ENCODE measurements at places on chromosomes 5 and 9. TPM values are rescaled to one million over a fixed set of nuclear protein-coding genes. Genes with fewer than 3 reads are reported as not detected.

The IL13 gene
- 69.0 TPM for total RNA-seq

The C9orf153 gene
- total RNA-seq = 0.33 TPM

The PLPP7 gene
- total RNA-seq = not detected

The PCDHGA6 gene
- total RNA-seq = 0.22 TPM

- DNase-seq = no peak
Measured at GRCh38 chr9:131610231-131610761, 65.0 kb downstream of the PRRT1B start.

DNA sequence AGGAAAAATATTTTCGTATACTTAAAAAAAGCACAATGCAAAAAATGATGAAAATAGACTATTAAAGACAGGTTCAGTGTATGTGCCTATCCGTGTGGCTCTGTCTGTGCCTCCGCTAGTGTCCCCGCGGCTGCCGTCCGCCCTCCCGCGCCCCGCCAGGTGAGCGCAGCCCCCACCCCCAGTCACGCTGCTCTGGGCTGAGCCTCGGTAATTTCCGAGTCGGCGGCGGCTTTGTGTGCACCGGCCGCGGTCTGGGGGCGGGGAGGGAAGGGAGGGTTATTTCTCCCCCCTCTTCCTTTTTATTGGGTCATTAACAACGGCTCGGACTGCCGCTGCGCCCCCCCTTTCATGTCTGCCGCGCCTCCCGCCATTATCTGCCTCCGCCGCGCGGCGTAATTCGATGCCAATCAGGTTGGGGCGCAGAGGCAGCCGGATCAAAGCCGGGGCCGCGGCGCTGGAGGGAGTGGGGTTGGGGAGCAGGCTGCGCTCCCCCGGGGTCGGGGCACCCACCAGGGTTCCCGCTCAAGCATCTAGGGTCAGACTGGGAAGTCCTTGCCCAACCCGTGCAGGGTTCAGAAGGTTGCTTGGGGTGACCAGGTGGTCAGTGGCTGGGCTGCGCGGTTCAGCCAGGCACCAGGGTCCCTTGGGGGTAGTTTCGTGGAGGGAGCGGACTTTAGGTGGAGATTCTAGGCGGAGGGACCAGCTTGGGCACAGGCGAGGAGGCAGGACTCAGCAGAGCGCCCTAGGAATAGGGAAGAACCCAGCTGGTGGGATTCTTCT is 39.5 kb upstream of the PSD2 start:
- DNase-seq = peak; percentile 16

- no peak for DNase-seq
Measured at GRCh38 chr5:65197531-65198455, 283.9 kb downstream of the ADAMTS6 start.

DNA sequence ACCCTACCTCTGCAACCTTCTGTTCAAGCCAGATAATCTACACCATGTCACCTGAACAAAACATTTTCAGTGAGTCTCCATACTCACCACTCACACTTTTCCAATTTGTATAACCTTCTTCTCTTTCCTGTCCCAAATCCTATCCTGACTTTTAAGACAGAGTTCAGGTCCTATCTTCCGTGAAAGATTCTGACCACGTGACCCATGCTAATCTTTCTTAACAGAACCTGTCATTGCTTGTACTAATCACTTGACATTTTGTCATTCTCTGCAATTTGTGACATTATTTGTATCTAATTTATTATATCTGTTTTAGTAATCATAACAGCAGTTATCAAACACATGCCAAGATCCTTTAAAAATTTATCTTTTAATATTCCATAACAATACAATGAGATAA is 132.5 kb upstream of the PRLR start:
- DNase-seq = no peak

DNA sequence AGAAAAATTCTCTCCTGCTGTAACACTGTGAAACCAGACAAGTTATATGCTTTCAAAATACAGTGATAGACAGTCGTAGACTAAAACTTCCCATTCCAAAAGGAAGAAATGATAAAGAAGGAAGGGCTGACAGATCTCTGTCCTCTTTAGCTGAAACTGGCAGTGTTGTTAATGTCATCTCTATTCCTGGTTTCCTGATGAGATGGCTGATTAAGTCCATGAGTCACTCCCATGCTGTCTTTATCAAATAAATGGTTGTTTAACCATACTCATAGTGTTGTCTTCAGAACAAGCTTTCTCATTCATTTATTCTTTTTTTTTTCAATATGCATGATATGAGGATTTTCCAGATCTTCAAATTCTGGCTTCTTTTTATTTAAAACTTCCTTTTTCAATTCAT is 952.2 kb upstream of the WWC1 start:
- DNase-seq = no peak

GRCh38 chr5:64074533-64074932 is 91.1 kb upstream of the RNF180 start:
- DNase-seq = no peak

Measured in CD8-positive, alpha-beta memory T cell (primary cell).